ENCODE measurements at places on chromosomes 1 and 21.

DNA sequence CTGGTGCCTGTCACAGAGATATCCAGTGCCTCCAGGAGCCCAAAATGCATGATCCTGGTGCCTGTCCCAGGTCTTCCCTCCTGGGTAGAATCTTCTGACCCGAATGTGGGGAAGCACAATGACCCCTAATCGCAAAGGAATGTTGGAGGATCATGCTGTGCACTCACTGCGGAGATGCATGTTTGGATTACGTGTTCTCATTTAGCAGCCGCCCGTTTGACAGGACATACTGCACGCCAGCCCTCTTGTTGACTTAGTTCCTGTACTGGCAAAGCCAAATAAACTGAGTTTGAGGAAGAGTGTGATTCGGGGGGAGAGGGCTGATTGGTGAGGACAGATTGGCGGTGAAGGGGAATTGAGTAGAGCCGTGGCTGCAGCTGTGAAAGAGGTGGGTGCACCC is 85.9 kb upstream of the SIM2 start:
- DNase-seq, result no peak

GRCh38 chr1:31382379-31382989 is 9.6 kb upstream of the FABP3 start:
- no peak for DNase-seq

- no peak for DNase-seq
Observed at GRCh38 chr1:44523593-44524591, 118.8 kb downstream of the RNF220 start.

DNA sequence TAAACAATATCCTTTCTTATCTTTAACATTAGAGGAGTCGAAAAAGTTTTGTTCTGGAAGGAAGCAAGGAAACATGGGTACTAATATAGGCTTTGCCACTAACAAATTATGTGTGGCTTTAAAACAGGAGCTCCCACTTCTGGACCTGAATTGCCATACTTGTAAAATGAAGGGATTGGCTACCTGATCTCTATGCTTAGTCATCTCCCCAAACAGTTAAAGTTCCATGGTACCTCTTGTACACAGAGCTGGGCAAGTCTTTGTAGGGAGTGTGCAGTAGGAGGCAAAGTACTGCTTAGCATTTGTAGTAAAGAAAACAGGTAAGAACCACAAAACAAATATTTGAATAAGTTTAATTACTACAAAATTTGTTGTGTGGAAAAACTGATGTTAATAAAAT is 81.3 kb downstream of the MAST2 start:
- no peak for DNase-seq

DNA sequence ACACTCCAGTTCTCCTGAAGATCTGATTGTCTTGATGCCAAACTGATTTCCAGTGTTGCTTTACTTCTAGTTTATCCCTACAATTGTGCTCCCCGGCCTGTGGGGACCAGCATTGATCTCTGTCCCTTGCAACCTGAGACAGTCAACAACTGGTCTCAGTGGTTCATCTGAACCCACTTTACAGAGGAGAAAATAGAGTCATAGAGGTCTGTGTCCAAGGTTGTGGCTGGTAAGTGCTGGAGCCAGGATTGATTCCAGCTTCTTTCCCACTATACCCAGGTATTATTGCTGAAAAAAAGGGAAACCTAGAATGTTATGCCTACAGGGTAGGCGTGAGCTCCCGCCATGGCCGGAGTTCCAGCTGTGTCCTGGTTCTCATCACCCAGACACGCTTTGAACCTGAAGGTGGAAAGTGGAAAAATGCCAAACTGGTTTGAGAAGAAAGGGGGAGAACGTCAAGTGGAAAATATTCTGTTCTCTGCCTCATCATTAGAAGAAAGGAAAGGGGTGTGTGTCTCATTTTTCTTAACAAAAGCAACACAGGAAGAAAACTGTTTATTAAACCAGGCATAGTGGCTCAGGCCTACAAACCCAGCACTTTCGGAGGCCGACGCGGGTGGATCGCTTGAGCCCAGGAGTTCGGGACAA is 60.7 kb upstream of the ITPKB start:
- DNase-seq, result no peak

DNA sequence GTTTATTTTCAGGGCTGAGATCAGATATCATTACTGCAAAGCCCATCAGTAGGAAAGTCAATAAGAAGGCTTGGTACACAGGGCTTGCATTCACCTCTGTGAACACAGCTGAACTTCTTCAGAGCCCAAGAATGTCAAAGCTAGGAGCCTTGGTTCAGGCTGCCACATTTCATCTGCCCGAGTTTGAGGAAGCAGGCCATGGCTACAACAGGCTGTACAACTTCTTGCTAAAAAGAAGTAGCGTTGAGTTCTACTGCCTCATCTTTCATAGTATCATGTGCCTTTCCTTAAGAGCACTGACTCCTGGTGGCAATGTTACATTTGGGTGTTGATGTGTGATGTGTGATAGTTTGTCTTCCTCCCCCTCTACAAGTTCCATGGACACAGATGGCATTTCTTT is 10.1 kb downstream of the C1orf162 start:
- no peak for DNase-seq

GRCh38 chr21:33388188-33388587 is 15.0 kb upstream of the IFNGR2 start:
- no peak for DNase-seq

DNA sequence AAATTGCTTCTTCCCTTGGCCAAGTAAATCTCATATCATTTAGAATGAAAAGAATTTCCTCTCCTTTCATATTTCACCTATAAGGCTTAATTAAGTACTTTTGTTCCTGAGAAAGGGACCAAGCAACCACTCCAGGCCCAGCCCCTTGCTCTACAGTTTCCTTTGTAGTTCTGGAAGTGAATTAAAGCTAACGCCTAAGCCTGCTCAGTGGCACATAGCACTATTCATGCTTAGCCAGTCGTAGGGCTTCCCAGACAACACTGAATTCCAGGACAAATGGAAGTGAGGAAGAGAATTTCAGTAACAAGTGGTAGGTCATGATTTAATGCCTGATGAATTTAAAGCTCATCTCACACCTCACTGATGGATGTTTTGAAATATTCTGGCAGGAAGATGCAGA is 73.3 kb downstream of the RPAP2 start:
- DNase-seq, result no peak

- DNase-seq, result no peak
Observed at GRCh38 chr1:168945870-168946269, 160.6 kb upstream of the ATP1B1 start.
